Activated T-cell treated with anti-CD3 and anti-CD28 coated beads, Interleukin-2, amount 50 U/mL, for 48 hours (primary cell): ENCODE measurements at places on chromosomes 2 and 18.

DNA sequence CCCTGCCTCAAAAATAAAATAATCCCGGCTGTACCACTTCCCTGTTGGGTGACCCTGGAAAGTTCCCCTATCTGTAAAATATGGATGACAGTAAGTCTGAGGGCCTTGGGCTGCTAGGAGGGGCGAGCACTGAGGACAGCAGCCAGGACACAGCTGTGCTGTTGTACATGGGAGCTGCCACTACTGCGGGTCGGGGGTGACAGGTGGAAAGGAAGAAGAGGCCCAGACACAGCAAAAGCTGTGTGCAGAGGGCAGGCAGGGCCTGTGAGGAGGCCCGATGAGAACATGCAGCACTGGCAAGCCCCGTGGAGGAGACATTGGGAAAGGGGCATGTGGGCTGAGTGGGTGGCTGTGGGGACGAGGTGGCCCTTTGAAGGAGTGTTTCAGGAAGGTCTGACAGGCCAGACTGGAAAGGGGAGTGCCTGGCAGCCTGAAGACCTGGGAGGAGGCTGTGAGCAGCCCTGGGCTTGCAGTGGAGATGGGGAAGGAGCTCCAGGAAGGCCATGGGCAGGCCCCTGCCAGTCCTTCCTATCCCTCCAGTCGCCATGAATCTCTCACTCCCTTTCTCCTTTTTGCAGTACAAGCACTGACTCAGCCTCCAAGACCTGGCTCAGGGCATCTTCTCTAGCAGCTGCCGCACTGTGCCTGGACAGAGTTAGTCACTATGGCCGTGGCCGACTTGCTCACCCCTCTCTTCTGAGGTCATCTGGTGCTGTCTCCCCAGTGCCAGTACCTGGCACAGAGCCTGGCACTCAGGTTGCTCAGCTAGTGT, 28.9 kb upstream of the SEMA4C start:
- DNase-seq, result no peak

DNA sequence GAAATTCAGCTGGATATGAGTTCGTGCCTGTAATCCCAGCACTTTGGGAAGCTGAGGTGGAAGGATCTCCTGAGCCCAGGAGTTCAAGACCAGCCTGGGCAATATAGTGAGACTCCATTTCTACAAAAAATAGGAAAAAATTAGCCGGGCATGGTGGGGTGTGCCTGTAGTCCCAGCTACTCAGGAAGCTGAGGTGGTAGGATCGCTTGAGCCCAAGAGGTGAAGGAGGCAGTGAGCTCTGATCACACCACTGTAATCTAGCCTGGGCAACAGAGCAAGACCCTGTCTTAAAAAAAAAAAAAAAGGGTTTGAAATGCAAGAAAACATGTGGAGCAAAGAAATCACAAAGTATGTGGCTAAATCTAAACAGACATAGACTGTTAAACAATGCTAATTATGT, 9.8 kb downstream of the CGREF1 start:
- DNase-seq, result no peak

DNA sequence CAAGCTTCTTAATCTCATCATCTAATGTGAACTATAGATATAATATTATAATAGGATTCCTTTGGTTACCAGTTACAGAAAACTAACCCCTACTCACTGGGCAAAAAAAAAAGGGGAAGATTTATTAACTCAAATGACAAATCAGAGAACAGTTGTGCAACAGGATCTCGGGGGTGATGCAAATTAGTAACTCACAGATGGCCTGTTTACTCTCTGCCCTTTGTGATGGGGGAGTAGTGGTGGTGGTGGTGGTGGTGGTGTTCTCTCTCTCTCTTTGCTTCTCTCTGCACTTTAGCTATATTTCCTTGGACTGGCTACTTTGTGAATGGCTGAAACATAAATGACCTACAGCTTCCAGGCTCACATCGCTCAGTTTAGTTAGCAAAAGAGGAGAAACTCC, 59.0 kb downstream of the TMEM247 start:
- no peak for DNase-seq

- DNase-seq, result no peak
Measured at GRCh38 chr18:79750980-79751571, 46.7 kb upstream of the KCNG2 start.

- no peak for DNase-seq
Measured at GRCh38 chr2:109287413-109287812, 158.4 kb downstream of the SH3RF3 start.

DNA sequence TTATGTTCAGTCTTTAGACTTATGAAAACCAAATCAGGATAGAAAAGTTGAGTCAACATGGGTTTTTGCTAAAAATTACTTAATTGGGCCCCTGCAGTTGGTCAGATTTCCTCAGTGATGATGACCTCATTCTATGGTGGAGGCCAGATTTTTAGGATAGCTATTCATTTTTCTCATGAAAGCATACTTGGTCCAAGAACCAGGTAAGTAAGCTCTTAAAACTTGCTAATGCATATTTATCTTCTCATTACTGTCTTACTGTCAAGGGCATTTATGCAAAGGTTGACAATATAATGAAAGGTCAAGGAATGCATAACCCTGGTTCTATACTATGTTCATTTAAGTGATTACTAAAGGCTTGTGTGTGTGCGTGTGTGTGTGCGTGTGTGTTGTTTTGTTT, 650.6 kb downstream of the SATB2 start:
- no peak for DNase-seq

- no peak for DNase-seq
Measured at GRCh38 chr18:58822944-58823343, 41.7 kb upstream of the ZNF532 start.

- DNase-seq, result no peak
Measured at GRCh38 chr18:56294484-56295183, 343.8 kb downstream of the TXNL1 start.

DNA sequence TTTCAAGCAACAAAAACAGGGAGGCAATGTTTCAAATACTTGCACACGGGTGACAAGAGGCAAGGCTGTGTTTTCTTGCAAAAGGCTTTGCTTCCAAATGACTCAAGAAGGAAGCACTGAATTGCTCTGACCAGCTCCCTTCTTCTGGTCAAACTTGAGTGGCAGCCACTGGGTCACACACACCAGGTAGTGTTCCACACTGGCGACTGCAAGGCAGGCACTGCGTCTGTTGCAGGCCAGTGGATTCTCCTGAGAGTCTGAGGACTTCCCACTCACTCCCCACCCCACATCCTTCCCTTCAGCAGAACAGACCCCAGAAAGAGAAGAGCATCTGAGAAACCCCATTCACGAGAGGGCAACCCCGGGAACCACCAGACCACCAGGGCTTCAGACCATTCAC, 19.8 kb downstream of the PARD6G start:
- DNase-seq, result no peak

DNA sequence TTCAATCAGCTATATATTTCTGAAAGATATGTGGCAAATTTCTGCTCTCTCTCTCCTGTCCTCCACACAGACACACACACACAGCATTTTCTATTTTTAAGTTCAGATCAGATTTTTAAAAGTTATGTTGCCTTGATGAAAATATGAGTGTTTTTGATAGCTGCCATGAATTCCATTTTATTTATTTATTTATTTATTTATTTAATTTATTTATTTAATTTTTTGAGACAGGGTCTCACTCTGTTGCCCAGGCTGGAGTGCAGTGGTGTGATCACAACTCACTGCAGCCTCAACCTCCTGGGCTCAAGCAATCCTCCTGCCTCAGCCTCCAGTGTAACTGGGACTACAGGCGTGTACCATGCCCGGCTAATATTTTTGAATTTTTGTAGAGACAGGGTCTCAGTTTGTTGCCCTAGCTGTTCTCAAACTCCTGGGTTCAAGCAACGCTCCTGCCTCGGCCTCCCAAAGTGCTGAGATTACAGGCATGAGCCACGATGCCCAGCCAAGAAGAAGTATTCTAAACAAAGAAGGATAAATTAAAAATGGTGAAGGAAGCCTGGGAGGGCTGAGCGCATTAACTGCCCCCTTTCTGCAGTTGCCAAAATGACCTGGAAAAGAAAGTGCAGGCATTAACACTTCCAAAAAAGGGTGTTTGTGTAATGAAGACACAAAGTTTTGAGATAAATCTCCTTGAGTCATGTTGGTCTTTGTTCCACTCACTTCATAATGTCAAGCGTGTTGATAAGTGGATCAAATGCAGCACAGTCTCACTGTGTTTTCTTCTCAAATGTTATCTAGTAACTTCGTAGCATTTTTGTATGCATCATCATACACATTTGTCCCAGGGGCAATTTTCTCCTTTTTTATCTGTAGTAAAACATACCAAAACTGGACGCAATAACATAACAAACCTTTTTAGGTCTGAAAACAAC, 11.1 kb upstream of the IMPA2 start:
- DNase-seq, result no peak

GRCh38 chr2:122263746-122264145, 508.3 kb downstream of the TSN start:
- no peak for DNase-seq

DNA sequence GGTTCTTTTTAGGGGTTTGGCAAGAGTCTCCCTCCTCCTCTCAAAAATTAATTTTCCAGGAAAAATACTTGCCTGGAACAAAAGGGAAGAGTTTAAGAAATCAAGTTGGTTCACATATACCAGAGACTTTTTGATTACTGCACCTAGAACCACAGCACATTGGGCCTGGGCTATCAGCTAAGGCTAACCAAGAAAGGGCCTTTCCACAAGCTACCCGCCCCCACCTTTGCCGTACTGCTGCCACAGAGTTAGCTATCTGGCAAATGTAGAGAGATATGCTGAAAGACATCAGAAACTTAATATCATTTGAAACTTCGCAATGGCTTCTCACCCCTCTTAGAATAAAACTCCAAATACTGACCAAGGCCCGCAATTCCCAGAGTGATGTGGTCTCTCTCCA, 76.9 kb downstream of the AAK1 start:
- DNase-seq, result no peak

- DNase-seq, result no peak
Measured at GRCh38 chr2:45840481-45840880, 189.0 kb downstream of the PRKCE start.

GRCh38 chr2:156319811-156320485, 12.6 kb downstream of the NR4A2 start:
- no peak for DNase-seq

DNA sequence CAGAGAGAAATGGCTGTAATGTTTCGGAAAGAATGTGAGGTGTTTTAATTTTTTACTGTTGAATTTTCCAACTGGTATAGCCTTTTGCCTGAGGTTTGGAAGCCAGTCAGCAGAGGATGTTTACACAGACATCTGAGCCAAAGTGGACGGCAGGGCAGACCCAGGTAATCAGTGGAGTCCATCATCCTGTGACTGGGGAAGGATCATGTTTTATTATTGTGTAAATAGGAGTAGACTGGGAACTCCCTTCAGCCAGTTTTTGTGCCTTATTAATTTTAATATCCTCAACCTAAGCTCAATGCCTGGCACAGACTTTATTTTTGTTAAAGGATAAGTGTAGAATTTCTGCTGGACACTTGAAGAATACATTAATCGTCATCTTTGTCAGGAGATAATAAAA, 142.0 kb upstream of the GAREM1 start:
- no peak for DNase-seq

GRCh38 chr2:190344276-190344827, 963 bp downstream of the INPP1 start:
- DNase-seq, result no peak

DNA sequence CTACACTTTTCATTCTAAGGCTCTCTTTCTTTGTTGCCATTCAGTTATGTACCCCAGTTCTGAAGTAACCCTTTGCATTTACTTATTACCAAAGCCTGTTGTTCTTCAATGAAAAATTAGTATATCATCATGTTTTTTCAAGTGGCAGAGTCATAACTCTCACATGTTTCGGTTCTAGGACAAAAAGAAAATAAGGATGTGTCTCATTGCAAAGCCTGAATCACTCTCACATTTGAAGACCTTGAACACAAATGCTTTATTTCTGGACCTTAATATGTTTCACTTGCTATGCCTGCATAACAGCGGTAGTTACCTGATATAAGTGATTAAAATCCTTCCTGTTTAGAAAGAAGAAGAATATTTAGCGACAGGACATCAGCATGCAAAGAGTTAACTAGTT, 49.1 kb downstream of the ZEB2 start:
- no peak for DNase-seq

DNA sequence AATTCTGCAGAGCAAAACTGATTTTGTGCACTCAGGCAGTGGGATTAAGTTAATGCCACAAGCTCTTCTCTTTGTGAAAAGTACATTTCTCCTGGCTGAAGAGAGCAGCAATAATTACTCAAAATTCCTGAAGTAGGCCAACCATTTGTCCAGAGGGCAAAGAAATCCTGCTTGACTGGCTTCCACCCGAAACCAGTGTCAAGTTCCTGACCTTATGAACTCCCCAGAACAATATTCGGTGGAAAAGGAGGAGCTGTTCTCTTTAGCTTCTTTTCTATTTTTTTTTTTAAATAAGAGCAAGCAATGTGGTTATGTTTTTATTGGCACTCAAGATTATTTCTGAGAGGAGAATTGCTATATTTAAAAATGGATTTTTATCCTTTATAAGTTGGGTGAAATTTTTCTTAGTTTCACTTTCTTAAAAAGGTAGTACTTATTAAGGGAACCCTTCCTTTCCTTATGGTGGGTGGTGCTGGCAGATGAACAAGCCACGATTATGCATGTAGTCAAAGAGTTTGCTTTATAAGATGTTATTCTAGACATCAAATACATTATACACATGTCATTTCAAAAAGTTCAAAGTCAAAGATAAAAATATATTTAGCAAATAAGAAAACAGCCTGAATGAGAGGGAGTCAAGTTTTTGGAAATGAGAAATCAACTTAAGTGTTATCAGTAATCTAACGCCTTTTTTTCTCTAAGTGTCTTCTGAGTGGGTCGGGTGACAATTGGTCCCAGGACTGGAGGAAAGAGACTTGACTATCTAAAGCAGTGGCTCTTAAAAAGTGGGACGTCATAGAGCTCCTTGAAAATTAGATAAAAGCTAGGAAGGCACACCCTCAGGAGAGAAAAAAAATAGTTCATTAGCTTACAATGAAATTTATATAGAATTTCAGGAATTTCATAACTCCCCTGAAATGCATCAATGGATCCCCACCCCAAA, 194.5 kb downstream of the IKZF2 start:
- no peak for DNase-seq

DNA sequence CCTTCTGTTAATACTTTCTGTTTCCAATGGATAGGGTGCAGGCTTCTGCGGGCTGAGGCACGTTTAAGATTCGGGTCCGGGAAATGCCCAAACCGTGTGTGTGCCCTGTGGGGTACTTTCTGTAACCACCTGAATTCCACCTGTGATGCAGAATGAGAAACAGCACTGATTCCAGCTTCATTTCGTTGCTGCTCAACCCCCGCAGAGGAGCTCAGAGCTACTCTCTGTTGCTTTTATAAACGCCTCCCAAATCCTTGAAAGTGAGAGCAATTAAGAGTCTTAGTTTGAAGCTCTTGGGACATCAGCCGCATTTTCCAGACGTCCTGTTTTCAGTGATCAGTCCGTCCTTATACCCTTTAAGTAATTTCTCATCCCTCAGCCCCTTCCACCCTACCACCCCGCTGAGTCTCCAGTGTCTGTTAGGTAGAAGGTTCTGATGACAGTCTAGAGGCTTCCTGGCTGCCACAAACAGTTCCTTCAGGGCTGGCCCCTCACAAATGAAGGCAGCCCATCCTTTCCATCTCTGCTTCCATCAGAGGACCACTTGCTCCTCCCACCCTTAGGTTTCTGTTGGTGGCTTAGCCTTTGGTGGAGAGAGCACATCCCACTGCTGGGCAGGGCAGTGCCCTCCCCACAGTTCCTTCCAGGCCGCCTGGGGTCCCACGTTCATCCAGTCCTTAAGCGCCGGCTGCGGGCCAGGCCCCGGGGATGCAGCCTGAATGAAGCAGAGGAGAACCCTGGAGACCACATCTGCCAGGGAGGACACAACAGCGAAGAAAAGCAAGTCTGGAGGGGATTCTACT, 230.1 kb downstream of the SEPTIN10 start:
- no peak for DNase-seq
